Parietal lobe (tissue), 2 donors: ENCODE measurements at places on chromosomes 5 and 9. TPM values are rescaled to one million over a fixed set of nuclear protein-coding genes. Genes with fewer than 3 reads are reported as not detected.

Gene ARSI
- not detected for total RNA-seq

Gene CCL27
- total RNA-seq = not detected

Gene PCDHGB7
- total RNA-seq = 43.5 TPM

Gene PCDHGA6
- 29.1 TPM for total RNA-seq

Gene EIF4E1B
- total RNA-seq = 0.31 TPM

Gene LCN6
- not detected for total RNA-seq

Gene ATG10
- total RNA-seq = 14.7 TPM

Gene CCT5
- 232 TPM for total RNA-seq

Gene SLC25A25
- 29.4 TPM for total RNA-seq

Gene KIF12
- 1.3 TPM for total RNA-seq

Gene MYMK
- total RNA-seq = not detected

Gene EQTN
- total RNA-seq = 8.1 TPM

Gene TMEFF1
- 58.5 TPM for total RNA-seq

Gene MLLT3
- total RNA-seq = 188 TPM

Gene C6
- not detected for total RNA-seq

Gene WDR38
- not detected for total RNA-seq

Gene LTC4S
- total RNA-seq = 6.9 TPM

Gene BTNL9
- total RNA-seq = 5.6 TPM

Gene C9orf153
- 1.3 TPM for total RNA-seq

Gene P4HA2
- total RNA-seq = 21.3 TPM

Gene SLC2A6
- 17.2 TPM for total RNA-seq

Gene FBXL7
- total RNA-seq = 5.0 TPM

Gene SLC45A2
- total RNA-seq = 2.5 TPM

Gene TTC23L
- 8.5 TPM for total RNA-seq

Gene TENT4A
- 42.9 TPM for total RNA-seq

Gene STING1
- 2.8 TPM for total RNA-seq

Gene PKN3
- 1.6 TPM for total RNA-seq

Gene CDC26
- 11.3 TPM for total RNA-seq

Gene BTNL3
- not detected for total RNA-seq

Gene TEX48
- total RNA-seq = not detected

Gene CDKN2B
- total RNA-seq = 0.31 TPM

Gene C5
- total RNA-seq = 12.2 TPM

Gene DAPK1
- total RNA-seq = 187 TPM

Gene LCN15
- total RNA-seq = not detected

Gene LHX6
- total RNA-seq = 32.2 TPM

Gene IRX1
- not detected for total RNA-seq

Gene FAM151B
- 22.2 TPM for total RNA-seq

Gene SLC25A48
- total RNA-seq = 0.31 TPM

Gene TAF11L7
- total RNA-seq = not detected

Gene NSD1
- total RNA-seq = 126 TPM

Gene SH3TC2
- 1.6 TPM for total RNA-seq

Gene FANCC
- total RNA-seq = 23.8 TPM

Gene SPATA31C1
- total RNA-seq = not detected

Gene ZBED3
- total RNA-seq = 4.4 TPM

Gene CBY3
- total RNA-seq = not detected

Gene OSMR
- 1.3 TPM for total RNA-seq

Gene IFNA17
- total RNA-seq = not detected

Gene CARD9
- 0.63 TPM for total RNA-seq

Gene IL13
- not detected for total RNA-seq

Gene CD14
- total RNA-seq = 3.8 TPM

Gene STPG3
- total RNA-seq = not detected

Gene PCDHGA5
- 17.8 TPM for total RNA-seq

Gene LRRC19
- under 0.01 TPM for total RNA-seq

Gene GHR
- 2.2 TPM for total RNA-seq
